ENCODE measurements at places on chromosomes 13 and 19. TPM values are rescaled to one million over a fixed set of nuclear protein-coding genes. Genes with fewer than 3 reads are reported as not detected.

ZNF628 gene
- 0.79 TPM for total RNA-seq

PGPEP1 gene
- total RNA-seq: 13.9 TPM

ZNF471 gene
- total RNA-seq: 18.5 TPM

ZNF154 gene
- total RNA-seq: 29.3 TPM

ZNF560 gene
- 0.21 TPM for total RNA-seq

PSG6 gene
- total RNA-seq: not detected

CATSPERD gene
- not detected for total RNA-seq

DNA sequence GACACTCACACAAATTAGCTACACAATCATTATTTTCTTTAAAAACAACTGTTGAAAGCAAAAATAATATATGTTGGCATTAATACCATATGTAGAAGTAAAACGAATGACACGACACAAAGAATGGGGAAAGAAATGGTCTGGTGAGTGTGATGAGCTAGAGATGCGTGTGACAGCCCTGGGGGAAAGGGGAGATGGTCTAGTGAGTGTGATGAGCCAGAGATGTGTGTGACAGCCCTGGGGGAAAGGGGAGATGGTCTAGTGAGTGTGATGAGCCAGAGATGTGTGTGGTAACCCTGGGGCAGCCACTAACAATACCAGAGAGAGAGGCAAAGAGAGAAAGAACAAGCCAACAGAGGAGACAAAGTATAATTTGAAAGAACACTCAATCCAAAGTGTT, 22.3 kb upstream of the LAMP1 start:
- DNase-seq: no peak

GRCh38 chr19:35907377-35907745, 734 bp downstream of the TYROBP start:
- no peak for DNase-seq

- no peak for DNase-seq
Observed at GRCh38 chr19:31255174-31255799, 93.9 kb downstream of the TSHZ3 start.

- DNase-seq: no peak
Observed at GRCh38 chr13:89627996-89628395, 1719.5 kb upstream of the MIR17HG start.

GRCh38 chr13:80100636-80101035, 240.3 kb downstream of the SPRY2 start:
- no peak for DNase-seq

- no peak for DNase-seq
Observed at GRCh38 chr19:4504297-4504701, 14.0 kb downstream of the PLIN4 start.

GRCh38 chr19:34681478-34681877, 4.0 kb downstream of the ZNF302 start:
- DNase-seq: no peak

DNA sequence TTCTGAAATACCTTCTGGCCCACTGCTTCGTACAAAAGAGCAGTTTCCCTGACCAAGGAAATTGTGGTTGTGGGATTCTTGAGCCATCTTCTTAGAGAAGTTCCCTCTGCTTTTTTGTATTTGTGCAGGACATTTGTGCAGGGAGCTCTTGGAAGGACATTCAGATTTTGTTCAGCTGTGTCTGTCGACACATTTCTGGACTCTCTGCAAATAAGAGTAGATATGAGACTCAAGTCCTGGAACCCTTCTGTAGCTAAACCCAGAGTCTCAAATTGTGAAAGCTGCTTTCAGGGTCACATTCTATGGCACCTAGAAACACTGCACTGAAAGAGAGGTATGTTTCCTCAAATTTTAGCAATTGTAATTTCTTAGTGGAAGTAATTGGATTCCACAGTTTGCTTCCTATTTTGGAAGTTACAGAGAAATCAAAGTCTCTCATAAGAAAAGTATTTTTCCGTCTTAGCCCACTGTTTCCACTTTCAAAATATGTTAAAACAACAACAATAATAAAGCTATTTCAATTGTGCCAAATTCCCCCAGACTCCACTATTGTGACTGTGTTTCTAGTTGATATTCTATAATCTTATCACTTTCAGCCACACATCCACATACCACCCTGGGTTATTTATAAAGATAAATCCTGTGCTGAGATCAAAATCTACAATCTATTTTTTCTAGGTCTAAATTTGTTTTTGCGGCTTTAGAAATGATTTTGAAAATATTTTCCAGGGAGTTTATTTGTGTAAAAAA, 224.0 kb downstream of the COG6 start:
- no peak for DNase-seq

- DNase-seq: no peak
Observed at GRCh38 chr13:19587635-19588300, 26.4 kb upstream of the TPTE2 start.

DNA sequence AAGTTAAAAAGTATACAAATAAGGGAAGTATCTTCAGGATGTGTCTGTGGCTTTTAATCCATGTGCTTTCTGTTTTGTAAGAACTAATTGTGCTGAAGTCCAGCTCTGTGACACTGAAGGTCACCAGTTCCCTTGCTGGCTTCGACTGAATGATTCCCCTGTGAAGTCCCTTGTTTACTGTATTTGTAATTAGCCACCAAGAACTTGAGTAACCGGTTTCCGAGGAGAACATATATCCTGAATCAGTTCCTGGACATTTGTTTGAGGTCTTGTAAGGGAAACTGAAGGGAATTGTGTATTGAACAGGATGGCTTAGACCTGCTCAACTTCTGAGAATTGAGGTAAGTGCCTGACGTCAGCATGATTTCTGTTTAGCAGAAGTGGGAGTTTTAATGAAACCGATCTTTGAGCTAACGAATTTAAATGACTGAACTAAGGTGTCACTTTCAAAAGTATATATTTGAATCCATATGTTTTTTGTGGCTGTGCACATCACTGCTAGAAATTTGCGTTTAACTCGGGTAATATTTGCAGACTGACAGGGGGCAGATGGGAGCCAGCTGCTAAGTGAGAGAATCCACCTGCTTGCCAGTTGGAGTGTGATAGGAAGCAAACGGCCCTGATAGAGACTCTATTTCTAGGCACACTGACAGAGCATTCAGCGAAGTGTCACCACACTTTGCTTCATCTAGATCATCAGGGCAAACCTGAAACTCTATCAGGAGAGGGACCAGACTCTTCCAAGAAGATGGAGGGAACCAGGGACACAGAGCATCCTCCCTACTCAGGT, 530.0 kb downstream of the RFC3 start:
- peak; percentile 25 for DNase-seq

DNA sequence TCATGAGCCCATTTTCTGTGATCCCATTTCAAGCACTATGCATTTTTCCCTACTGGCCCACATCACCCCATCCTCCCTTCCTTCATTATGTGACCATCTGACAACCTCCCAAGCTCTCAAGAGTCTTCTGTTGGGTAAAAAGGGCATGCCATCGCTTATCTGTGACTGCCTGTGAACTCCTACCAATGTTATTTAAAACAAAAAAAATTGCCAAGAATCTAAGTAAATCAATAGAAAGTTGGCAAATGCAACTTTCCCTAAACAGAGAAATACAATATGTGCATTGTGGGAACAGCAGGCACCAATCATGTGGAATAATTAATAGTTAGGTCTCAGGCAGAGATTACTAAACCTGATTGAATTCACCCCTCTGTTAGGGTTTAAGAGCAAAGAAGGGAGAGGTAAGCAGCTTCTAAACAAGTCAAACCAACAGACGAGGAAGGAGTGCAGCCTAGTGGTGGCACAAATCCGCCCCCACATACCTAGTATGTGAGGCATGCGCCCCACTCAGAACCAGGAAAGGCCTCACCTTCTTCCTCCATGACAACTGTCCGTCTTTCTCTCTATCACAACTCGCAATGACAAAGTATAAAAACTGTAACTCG, 29.8 kb downstream of the DZIP1 start:
- DNase-seq: no peak

DNA sequence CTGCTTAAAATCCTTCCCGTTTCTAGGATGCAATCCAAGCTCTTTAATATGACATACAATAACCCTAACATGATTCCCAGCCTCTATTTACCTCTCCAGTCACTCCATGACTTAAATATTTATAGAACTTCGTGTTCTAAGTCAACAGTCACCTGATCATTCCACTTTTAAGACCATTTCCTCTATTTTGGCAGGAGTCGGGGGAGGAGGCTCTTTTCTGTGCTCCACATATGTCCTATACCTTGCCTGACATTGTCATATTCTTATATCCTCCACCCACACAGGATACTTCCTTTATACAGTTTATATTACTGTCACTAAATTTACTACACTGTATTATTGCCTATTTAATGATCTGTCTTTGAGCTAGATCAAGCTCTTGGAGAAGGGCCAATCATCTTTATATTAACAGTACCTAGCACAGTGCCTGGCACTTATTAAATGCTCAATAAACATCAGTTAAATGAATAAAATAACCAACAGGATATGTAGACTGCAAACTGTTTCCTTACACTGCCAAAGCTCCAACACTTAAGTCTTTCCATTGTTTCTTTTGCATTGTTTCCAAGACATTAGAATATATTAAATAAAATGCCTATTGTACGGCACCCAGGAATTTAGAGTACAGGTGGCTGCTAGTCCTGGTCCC, 2.7 kb downstream of the ARGLU1 start:
- no peak for DNase-seq

DNA sequence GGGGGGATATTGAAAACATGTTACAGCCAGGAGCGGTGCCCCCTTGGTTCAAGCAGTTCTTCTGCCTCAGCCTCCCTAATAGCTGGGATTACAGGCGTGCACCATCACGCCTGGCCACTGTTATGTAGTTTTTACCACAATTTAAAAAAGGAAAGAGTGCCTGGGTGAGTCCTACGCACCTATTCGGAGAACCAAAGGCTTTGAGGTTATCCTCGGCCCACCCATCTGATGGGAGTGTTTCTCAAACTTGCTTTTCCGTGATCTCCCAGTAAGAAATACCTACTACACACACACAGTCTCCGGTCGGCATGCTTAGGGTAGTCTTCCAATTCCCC, 4.2 kb upstream of the GP6 start:
- DNase-seq: no peak

GRCh38 chr19:40410030-40410389, 3.2 kb downstream of the PRX start:
- no peak for DNase-seq
